Stimulated activated CD8-positive, alpha-beta memory T cell treated with anti-CD3 and anti-CD28 coated beads, Interleukin-4, amount 100 ng/mL, for 4 hours (primary cell): ENCODE measurements at places on chromosomes 5 and 9.

GRCh38 chr9:93910598-93910997, 44.6 kb downstream of the BARX1 start:
- DNase-seq = no peak

- DNase-seq = no peak
Observed at GRCh38 chr9:33468215-33468730, 5.5 kb downstream of the NOL6 start.

DNA sequence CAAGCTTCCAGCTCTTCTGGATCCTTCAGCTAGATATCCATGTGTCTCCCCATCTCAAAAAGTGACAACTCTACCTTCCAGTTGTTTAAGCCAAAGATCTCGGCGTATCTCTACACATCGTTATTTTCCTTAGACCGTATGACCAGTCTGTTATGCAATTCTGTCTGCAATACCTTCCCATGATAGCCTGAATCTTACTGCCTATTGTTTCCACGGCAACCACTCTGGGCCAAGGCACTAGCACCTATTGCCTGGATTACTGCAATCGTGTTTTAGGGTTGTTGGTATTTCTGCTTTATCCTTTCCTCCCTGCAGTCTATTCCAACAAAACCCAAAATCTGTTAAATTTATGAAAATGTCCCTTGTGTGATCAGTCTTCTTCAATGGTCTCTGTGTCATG, 448.4 kb downstream of the MTRR start:
- DNase-seq = no peak

GRCh38 chr9:126609191-126609590, 4.5 kb upstream of the LMX1B start:
- DNase-seq = no peak

GRCh38 chr5:31247381-31247780, 53.9 kb downstream of the CDH6 start:
- no peak for DNase-seq

GRCh38 chr5:102749416-102750030, 5.6 kb upstream of the PAM start:
- no peak for DNase-seq

- DNase-seq = peak; percentile 87
Observed at GRCh38 chr9:128771745-128772519, at the start of gene ZER1. ZER1 (minus strand) TSS chr9:128771927; CDS start chr9:128755565, 16,362 bp downstream.
